Hematopoietic multipotent progenitor cell treated with erythropoietin and hydrocortisone succinate and interleukin-3 and kit ligand, for 4 days (in vitro differentiated cells): ENCODE measurements at places on chromosomes 4 and X.

GRCh38 chr4:159256037-159256436 lies 153.2 kb downstream of the RAPGEF2 start:
- DNase-seq, result no peak

DNA sequence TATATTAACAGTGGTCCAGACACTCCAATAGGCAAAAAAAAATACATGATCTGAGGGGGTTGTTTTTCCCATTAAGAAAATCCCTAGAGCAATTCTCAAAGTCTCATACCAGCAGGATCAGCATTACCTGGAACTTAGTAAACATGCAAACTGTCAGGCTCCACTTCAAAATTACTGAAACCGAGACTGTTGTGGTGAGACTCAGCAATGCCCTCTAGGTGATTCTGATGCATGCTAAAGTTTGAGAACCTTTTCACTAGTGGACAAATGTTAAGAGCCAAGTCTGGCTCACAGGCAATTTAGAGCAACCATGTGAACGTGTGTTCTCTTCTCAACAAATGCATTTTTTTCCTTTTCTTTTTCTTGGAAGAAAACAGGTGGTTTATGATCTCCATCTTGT lies 30.2 kb downstream of the NEK1 start:
- no peak for DNase-seq

- DNase-seq, result no peak
These were observed 1.6 kb downstream of the MAGEA11 start for GRCh38 chrX:149713279-149714050.

- peak; percentile 39 for DNase-seq
These were observed 74.0 kb downstream of the FHDC1 start for GRCh38 chr4:153010146-153010545.

- peak; percentile 20 for DNase-seq
These were observed 775 bp downstream of the KCTD8 start for GRCh38 chr4:44447563-44448504.

DNA sequence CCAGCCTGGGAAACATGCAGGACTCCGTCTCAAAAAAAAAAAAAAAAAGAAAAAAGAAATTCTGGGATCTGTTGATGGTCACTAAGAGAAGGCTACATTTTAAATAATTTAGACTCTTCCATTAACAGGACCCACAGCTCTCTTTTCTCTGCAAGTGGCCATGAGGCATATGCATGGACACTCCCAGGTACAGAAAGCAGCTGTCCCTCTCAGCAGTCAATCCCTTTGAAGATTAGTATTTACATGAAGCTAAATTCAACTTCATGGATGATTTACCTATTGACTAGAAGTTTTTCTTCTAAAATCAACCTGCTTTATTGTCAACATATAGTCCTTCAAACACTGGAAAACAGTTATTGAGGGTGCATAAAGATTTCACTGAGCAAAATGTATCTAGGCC lies 139.9 kb downstream of the CPEB2 start:
- DNase-seq, result no peak

DNA sequence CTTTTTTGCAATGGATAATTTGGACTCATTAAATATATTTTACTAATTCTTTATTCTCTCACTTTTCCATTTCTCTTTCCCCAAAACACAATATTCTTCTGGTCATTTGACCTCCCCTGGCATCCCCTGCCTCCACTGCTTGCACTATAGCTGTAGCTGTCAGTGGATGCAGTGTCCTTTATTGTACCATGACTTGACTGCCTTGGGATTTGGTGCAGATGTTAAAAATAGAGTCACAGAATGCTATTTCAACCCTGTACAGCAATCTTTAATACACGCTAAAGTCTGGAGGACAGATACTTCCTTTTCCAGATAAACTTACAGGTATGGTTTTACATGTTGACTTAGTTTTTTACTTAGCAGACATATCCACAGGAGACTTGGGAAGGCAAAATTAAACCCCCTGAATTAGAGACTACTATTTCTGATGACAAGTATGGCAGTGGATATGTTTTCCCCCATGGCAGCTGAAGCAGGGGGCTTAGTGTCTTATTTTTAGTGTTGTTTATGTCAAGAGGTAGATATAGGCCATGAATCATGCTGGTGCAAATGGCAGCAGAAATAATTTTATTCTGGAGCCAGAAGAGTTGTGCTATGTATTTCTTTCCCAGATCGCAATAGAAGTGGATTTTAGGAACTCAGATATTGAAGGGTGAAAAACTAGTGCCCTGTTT lies 461.4 kb downstream of the NAF1 start:
- DNase-seq, result no peak

DNA sequence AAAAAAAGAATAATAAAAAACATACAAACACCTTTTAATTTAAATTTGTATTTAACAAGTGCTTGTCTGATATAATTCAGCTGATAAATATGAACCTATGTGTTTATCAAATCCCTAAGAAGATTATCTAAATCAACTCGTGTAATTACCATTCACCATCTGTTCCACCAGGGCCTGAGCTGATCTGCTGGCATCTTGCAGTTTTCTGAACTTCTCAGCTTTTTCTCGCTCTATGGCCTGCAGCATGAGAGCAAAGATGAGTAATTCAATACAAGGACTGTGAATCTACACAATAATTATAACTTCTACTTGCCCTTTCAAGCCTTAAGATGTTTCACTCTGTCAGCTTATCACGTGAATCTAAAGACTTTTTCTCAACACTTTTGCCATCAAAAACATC lies 709.7 kb downstream of the DMD start:
- DNase-seq, result no peak

- DNase-seq, result no peak
These were observed 81.4 kb upstream of the TRIM2 start for GRCh38 chr4:153122855-153123254.

GRCh38 chrX:40173143-40174000 lies 75.6 kb upstream of the BCOR start:
- no peak for DNase-seq

DNA sequence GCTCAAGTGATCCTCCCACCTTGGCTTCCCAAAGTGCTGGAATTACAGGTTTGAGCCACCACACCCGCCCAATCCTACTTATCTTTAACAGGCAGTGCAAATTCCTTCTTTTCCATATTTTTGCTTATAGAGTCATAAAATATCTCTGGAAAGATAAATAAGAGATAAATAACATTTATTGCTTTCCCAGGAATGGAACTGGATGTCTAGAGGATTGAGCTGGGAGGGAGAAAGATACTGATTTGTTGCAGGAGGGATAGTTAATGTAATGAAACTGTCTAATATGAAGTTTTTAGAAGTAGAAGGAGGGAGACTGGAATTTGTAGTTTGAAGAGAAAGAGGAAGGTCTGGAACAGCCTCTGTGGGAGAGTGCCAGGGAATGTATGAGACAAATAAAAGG lies 20.2 kb downstream of the ITGB1BP2 start:
- DNase-seq, result no peak

- peak; percentile 74 for DNase-seq
These were observed 26.5 kb upstream of the XIAP start for GRCh38 chrX:123833387-123833786.

- peak; percentile 2 for DNase-seq
These were observed 204.5 kb downstream of the ZNF674 start for GRCh38 chrX:46340696-46341095.

GRCh38 chr4:146548443-146548842 lies 26.7 kb upstream of the SLC10A7 start:
- no peak for DNase-seq

DNA sequence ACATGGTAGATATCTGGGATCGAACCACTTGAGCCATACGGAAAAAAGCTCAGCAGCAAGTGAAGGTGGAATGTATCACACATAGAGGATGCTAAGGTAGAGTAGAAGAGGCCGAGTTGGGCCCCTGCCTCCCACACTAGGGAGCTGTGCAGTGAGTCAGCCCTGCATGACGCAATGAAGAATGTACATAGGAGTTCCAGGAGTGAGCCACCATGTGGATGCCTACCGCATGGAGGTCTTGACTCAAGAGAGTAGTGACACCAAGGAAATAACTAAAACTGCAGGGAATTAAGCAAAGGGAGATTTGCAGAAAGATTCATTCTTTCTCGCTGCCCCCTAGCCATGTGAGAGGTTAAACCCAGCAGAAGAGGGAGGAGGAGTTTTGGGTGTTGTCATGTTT lies 389.6 kb upstream of the IGFBP7 start:
- DNase-seq, result peak; percentile 2

DNA sequence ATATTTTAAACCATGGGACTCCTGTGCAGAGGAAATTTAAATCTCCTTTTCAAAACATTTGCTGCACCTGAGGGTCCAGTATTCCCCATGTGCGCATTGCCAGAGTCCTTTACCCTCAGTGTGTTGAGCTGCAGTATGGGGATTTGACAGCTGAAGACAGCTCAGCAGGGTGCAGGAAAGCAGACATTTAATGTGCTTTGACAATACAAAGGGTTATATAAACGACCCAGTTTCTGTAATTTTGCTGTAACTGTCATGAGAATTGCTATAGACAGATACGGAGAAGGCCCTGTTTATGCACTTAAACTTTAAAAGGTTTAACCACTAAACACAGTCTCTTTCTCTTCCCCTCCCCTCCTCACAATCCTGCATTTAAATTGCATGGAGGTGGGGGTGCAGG lies 393.4 kb downstream of the MID1IP1 start:
- DNase-seq, result no peak

- DNase-seq, result no peak
These were observed 86.3 kb downstream of the IGSF1 start for GRCh38 chrX:131202766-131203165.

- DNase-seq, result no peak
These were observed 19.2 kb downstream of the SH3RF1 start for GRCh38 chr4:169251291-169252235.

GRCh38 chrX:18389966-18390365 lies 35.4 kb upstream of the CDKL5 start:
- peak; percentile 15 for DNase-seq

DNA sequence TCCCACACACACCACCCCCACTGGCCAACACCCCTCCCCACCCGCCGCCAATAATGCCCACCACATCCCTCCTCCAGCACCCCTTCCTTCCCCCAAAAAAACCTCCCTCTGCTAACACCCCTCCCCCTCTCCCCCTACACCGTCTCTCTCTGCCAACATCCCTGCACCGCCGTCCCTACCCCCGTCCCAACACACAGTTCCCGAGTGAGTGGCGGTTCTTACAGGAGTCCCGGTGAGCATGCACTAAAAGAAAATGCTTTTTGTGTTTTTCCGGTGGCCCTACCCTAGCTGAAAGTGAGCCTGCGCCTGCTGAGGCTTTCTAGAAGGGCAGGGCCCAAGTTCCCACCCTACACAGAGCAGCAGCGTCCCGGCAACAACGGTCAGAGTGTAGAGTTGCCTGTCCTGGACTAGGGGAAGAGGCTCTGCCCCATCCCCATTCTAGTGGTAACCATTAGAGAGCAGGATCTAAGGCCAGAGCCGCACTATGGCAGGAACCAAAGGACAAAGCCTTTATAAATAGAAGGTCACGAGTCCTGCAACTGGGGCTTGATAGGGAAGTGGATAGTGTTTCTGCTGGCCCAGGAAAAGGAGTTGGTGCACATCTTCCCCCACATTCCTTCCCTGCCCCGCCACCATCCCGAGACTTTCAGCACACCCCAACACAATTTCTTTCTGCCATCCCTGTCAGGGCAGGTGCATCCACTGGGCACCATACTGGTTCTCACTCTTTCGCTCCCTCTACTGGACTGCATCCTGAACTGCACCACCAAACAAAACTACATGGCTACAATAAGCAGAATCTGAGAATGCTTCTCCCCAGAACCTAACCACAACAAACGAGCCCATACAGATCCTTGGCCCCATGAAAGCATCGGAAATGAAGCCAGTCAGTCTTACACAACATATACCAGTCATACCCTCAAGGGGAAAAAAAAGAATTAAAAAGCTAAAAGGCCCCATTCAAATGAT lies 78.1 kb upstream of the PAGE3 start:
- DNase-seq, result peak; percentile 50

- peak; percentile 56 for DNase-seq
These were observed 25.6 kb downstream of the ELF4 start for GRCh38 chrX:130084631-130085237.

- no peak for DNase-seq
These were observed 110.6 kb upstream of the OTUD4 start for GRCh38 chr4:145290955-145291354.

- no peak for DNase-seq
These were observed 651 bp downstream of the NXT2 start for GRCh38 chrX:109537324-109537665.

DNA sequence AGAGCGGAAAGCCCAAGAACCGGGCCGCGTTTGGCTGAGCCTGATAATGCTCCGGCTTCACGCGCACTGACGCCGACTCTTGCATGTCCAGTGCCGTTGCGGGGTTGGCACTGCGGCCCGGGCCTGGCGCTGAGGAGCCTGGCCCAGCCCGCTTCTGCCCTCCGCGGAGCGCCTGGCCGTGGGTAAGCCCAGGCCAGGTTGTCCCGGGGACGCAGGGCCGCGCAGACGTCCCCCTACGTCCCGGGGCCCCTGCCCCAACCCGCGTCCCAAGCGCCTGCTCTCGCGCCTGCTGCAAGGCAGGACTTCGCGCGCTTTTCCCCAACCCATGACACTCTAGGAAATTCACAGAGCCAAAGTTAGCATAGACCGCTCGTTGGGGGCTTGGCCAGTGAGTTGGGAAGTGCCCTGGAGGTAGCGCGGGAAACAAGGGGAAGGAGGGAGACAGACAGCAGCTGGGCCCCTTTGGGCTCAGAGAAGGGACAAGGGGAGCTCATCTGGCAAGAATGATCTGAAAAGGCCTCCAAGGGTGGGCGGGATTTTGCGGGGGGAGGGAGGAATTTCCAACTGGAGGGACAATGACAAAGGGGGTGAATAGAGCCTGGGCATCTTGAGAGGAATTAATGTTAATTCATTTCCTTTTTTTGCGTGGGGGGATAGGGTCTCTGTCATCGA lies 665 bp upstream of the LRPAP1 start:
- DNase-seq, result no peak

DNA sequence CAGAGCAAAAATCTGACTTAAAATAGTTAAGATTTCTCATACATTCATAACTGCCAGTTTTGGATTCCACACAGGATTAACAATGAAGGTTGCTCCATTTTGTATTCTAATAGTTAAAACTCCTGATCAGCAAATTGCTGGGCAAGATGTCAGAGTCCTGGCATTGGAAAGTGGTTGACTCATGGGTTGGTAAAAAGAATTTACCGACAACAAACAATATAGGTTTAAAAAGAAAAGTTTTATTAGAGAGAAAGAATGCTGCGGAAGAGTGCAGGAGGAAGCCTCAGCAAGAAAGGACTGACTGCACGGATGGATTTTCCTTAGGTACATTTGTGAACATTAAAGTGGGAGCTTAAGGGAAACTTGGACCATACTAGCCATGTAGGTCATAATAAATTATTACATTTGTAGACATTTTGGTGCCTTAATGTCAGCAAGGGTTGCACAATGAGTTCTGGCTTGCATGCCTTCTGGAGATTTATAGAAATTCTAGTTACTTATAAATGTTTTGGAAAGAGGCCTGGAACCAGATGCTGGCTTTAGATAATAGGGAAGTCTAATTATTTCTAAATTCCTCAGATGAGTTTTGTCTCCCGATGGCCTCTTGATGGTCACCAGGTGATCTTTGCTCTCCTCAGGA lies 25.4 kb upstream of the IL2 start:
- no peak for DNase-seq

GRCh38 chr4:108696160-108696559 lies 45.8 kb downstream of the OSTC start:
- no peak for DNase-seq

GRCh38 chr4:183078634-183079033 lies 20.4 kb upstream of the WWC2 start:
- DNase-seq, result no peak
